ENCODE measurements at places on chromosomes 5 and 9.

DNA sequence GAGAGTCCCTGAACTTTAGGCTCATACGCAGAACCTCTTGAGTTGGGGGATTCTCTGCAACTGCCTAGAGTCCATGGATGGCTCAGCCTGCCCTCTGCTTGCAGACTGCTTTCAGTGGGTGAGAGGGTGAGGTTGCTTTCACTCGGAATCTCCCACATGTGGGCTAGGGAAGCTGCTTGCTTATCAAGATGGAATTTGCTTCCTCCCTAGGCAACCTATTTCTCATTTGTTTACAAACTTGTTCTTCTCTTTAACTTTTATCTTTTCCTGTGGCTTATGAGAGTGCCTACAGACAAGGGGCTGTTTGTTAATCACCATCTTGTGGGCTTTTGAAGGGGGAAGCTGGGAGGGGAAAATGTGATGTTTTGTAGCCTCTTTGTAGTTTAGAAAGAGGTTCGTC, 10.0 kb downstream of the TLE4 start:
- DNase-seq: peak; percentile 83

DNA sequence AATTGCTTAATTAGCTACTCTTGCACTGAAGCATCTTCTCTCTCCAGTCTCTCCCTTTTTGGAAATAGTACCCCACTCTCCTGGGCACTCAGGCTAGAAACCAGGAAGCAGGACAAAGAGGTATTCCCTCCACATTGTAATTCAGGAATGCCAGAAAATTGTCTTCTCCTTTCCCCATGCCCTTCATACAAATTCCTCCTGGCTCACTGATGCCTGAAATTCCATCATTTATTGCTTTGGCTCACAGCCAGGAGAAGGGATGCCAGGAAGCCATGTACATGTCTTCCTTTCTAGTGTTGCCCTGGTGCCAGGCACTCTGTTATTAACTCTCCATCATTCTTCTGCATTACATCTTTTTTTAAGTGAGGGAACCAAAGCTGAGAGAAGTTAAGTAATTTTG, 716.5 kb upstream of the C9orf72 start:
- DNase-seq: no peak

DNA sequence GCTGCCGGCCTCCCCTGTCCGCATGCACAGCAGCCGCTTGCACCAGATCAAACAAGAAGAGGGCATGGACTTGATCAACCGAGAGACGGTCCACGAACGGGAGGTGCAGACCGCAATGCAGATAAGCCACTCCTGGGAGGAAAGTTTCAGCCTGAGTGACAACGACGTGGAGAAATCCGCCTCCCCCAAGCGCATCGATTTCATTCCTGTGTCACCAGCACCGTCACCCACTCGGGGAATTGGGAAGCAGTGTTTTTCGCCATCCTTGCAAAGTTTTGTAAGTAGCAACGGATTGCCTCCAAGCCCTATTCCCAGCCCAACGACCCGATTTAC, 75.3 kb downstream of the PIP5K1B start:
- no peak for DNase-seq

- peak; percentile 82 for DNase-seq
Observed at GRCh38 chr5:76601470-76601869, 21.7 kb downstream of the F2RL2 start.

DNA sequence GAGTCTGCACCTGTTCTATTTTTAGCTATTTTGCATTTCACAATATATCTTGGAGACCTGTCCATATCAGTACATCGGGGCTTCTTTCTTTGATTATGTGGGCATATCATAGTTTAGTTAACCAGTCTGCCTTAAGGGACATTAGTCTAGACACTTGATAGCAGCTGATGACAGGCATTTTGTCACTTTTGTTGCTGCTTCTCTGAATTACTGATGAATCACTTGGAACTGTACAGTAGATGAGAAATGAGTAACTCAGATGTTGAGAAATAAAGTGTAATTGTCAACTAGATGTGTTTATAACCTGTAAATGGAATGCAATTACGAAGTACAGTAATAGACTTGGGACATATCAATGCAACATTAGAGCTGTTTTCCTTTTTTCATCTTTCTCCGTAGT, 7.1 kb downstream of the ZFP2 start:
- no peak for DNase-seq

- peak; percentile 15 for DNase-seq
Observed at GRCh38 chr5:98816582-98817222, 43.2 kb downstream of the RGMB start.

DNA sequence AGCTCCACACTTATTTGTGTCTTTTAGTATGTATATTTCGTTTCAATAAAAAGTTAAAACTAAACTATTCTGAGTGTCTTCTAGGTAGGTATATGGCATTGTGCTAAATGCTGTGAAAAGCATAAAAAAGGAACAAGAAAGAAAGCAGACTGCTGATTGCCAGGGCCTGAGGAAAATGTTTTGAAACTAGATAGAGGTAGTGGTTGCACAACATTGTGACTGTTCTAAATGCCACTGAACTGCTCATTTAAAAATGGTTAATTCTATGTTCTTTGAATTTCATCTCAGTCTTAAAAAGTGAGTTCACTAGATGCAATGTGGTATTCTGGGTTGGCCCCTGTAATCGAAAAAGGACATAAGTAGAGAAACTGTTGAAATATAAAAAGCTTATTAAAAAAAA, 2.6 kb upstream of the ALAD start:
- no peak for DNase-seq

DNA sequence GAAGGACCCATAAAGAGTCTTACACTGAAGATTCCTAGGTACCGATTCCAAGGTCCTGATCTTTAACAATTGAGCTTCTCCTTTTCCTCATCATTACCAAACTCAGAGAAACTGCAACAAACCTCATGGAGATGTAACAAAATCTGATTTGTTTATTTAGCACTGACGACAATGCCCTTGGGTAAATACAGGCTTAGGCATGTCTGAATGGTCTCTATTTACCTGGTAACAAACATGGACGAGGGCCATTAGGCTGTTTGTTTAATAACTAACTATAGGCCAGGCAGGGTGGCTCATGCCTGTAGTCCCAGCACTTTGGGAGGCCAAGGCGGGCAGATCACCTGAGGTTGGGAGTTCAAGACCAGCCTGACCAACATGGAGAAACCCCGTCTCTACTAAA, 333.3 kb downstream of the AGTPBP1 start:
- no peak for DNase-seq

GRCh38 chr9:4866239-4866969, 73.7 kb downstream of the RCL1 start:
- no peak for DNase-seq

DNA sequence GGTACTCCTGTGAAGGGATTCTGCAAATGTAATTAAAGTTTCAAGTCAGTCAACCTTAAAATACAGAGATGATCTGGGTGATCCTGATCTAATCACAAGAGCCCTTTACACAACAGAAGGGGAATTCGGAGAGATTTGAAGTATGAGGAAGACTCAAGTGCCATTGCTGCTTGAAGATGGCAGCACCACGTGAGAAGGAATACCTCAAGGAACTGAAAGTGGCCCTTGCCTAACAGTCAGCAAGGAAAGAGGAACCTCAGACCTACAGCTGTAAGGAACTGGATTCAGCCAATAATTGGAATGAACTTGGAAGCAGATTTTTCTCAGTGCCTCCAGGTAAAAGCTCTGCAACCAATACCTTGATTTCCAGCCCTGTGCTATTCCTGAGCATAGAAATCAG, 87.4 kb downstream of the THBS4 start:
- DNase-seq: no peak

DNA sequence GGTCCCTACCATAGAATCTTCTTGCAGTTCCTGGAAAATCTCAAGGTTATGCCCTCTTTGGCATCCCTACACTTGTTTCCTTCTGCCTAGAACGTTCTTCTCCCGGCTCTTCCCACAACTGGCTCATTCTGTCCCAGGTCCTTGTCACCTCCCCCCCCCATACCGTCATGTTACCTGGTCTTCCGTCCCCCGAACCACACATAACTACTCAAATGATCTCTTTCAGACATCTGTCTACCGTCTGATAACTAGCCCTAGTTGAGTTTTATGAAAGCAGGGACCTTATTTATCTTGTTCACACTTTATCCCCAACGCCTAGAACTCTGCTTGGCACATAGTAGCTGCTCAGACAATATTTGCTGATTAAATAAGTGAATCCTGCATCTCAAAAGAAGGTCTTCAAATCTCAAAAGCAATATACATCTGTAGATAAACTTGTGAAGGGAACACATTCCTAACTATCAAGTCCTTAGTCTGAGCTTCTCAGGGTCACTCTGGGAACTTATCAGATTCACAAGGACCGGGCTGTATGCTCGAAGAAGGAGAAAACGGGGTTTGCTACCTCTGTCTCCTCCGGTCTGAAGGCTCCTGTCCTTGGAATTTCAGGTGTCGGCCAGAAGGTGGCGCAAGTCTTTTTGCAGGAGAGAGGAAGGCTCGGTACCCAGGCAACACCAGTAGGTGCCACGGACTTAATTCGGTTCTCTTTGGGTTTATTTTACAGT, 30.0 kb downstream of the LCP2 start:
- DNase-seq: peak; percentile 81

GRCh38 chr5:105392710-105393149, 1830.1 kb upstream of the NUDT12 start:
- no peak for DNase-seq

- DNase-seq: no peak
Observed at GRCh38 chr5:67989456-67989855, 226.1 kb upstream of the PIK3R1 start.

DNA sequence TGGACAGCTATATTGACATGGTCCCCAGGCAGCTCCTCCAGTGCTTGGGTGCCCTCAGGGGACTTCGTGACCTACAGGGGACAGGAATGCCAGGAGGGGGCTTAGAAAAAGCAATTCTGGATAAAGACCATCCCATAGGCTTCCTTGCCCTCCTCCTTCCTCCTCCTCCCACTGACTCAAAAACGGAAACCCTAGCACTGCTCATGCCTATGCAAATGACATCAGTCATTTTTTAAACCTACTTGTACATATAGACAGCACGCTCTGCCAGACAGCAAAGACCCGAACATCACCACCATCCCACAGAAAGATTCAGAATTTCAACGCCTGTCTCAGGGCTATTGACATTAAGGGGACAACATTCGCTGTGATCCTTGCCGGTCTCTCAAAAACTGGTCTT, 11.0 kb downstream of the IGFBPL1 start:
- DNase-seq: no peak

DNA sequence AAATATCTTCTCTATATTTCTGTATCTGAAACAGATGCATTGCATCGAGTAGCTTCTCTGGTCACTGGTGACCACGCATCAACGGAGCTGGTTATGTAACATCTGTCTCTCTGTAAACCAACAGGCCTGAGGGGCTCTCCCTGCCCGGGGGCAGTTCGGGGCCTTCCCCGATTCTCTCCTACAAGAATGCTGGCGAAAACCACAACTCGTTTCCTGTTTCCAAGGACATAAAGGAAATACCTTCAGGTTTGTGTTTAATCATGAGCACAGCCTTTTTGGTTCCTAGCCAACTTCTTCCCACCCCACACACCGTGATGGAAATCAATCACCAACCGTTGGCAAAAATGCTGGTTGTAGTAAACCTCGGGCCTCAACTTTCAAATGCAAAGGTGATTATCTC, 25.1 kb downstream of the GDNF start:
- DNase-seq: peak; percentile 71

GRCh38 chr5:534743-535671, 10.8 kb upstream of the SLC9A3 start:
- no peak for DNase-seq

DNA sequence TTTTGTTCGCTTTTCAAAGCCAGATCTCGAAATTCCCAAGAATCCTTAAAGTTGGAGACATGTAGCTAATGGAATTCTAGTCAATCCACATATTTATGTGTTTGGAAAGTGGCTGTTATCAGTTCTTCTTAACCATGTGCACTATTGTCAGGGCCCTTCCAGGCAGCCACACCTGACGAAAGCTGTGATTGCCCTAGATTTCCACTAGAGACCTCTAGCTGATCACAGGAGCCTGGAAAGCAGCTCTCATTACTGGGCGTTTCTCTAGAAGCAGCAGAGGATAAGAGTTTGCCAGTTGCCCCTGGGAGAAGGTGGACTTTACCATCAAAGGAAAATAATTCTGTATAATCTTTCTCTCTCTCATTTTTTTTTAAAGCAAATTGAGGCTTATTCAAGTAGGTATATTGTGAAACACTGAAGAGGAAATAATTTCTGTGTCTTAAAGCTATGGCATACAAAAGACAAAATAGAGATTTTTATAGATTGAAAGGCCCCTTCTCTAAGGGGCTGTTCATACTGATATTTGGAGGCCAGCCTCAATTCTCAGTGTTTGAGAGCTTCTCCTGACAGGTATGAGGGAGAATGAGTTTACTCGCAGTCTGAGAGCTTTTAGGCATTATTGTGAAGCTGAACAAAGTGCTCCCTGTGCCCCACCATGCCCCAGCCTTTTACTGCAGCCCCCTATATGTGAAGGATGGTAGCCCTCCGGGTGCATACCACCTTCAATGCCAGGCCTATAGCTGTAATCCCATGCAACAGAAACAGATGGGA, 405.4 kb upstream of the ACTBL2 start:
- DNase-seq: peak; percentile 87

GRCh38 chr5:134133188-134133994, 18.9 kb downstream of the TCF7 start:
- DNase-seq: no peak

DNA sequence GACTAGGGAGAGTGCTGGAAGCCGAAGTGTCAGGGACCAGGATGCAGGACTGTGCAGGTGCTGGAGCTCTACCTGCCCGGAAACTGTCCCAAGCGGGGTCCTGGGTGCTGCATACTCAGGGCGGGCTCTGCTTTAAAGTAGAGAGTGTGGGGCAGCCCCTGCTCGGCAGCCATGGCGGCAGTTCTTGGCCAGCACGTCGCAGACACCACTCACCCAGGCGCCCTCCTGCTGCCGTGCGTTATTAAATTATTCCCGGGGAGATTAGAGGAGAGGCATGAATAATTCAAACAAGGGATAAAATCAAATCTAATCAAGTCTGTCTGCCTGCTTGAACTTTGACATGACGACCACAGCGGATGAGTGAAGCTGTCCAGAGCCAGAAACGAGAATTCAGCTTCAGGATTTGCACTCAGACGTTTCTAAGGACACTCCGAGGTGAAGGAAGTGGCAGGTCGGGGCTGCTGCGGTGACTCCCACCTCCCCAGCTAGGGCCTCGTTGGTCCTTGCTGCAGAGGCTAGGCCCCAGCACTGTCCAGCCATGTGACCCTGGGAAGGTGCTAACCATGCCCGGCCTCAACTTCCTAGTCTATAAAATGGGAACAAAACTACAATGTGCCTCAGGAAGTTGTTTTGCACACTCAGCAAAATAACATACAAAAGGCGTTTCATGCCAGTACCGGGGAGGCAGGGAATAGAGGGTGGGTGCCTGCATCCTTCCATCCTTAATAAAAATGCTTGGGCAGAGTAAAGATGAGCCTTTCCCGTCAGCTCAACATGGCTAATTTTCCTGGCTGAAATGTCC, 91.3 kb upstream of the ADAMTS2 start:
- no peak for DNase-seq

- DNase-seq: peak; percentile 32
Observed at GRCh38 chr5:152092580-152092979, 167.9 kb upstream of the GLRA1 start.

- DNase-seq: no peak
Observed at GRCh38 chr5:142080248-142080647, 28.3 kb upstream of the NDFIP1 start.
